NCI-H1436 (cell line): ENCODE measurements at places on chromosomes 16 and 17.
A peak's percentile ranks its signal among the peaks of the same experiment; 100 is the strongest.

GRCh38 chr17:27621536-27621935 is 9.5 kb upstream of the LGALS9 start:
- no peak for DNase-seq

DNA sequence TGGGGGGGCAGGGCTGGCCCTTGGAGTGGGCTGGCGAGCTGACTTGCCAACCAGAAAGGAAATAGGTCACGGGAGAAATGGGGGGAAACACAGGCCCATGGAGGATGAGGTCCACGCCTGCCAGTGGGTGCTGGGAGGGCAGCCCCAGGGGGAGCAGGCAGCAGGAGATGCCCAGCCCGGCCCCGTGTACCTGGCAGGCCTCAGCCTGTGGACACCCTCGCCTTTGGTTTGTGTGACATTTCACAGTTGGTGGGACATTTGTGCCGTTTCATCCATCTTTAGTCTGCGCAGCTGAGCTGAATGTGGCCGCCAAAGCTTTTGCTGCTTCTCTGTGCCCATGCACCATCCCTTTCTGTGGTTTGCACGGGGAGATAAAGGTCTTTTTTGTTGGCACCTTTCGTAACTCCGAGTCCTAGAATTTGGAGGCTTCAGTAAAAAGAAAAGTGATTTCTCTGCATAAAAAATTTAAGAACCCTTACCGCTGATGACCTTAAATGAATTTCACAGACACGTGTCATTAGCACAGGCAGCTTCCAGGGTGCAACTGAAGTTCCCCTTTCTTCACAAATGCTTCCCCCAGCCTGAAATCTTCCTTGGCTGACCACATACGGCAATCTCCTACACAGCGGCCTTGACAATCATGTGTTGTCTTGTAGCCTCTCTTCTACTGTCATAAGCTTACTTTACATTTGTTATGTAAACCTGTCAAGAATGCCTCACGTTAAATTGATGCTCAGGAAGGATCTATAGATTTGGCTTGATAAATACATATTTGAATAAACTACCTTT is 193.6 kb downstream of the RPTOR start:
- DNase-seq, result no peak

GRCh38 chr17:35241520-35241919 is 1.4 kb upstream of the SLFN5 start:
- DNase-seq, result no peak

- DNase-seq, result peak; percentile 82
Observed at GRCh38 chr16:48687421-48688038, 77.5 kb upstream of the N4BP1 start.

- DNase-seq, result no peak
Observed at GRCh38 chr16:49516382-49517036, 142.9 kb downstream of the C16orf78 start.

DNA sequence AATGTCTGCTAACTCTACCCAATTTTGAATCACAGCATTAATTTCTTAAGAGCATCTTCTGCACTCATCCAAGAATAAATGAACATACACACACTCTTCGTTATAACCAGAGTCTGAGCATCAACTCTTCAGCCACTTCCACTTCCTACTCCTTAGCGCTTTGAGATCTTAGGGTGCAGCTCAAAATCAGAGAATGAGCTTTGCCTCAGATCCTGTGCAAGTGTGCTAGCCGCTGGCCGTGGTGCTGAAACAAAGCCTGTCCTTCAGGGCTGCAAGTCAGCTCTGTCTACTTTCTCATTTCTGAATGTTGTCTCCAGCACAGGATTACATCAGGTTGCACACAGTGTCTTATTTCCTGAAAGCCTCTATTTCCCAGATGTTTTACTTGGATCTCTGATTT is 165.4 kb downstream of the AIPL1 start:
- DNase-seq, result no peak

DNA sequence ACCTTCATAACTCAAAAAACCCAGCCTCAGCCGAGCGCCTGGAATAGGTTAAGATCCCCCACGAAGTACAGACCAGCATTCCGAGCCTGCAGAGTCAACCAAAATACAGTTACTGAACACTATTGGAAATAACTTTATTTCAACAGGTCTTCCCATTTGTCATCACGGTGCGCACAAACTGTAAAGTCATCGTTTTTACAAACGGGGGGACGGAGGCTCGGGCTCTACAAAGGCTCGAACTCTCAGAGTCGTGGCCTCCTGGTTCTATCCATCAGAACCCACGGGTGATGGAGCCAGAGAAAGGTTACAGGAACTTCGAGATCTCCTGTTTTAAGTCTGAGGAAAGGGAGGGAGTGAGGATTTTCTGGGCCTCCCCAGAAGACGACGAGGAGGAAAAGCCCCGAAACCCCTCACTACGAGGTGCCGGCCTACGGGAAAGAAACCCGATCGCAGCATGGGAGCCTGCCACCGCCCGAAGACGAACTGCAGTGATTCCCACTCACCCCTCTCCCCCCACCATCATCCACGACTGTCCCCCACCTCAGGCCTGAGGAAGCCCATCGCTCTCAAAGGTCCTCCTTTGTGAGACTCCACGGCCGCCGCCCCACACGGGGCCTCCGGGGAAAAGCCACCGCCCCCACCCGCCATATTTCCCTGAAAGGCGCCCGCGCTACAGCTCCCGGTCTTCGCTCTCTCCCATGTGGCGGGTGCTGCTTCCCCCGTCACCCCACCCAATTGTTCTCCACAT is 917 bp downstream of the YWHAE start:
- no peak for DNase-seq

DNA sequence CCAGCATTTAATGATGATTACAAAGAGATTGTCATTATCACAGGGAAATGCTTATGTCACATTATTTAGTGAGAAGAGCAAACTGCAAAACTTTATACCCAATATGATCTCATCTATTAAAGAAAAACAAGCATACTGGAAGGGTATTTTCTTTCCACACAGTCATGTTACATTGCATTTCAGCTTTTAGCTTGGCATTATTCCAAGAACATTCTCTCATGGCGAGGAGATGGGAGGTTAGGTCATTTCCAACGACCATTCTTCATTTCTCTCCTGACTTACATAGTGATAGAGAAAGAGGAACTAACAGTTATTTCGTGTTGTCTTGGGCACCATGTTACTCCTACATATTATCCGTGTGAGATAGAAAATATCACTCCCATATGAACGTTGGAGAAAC is 309.4 kb upstream of the XYLT1 start:
- DNase-seq, result no peak

DNA sequence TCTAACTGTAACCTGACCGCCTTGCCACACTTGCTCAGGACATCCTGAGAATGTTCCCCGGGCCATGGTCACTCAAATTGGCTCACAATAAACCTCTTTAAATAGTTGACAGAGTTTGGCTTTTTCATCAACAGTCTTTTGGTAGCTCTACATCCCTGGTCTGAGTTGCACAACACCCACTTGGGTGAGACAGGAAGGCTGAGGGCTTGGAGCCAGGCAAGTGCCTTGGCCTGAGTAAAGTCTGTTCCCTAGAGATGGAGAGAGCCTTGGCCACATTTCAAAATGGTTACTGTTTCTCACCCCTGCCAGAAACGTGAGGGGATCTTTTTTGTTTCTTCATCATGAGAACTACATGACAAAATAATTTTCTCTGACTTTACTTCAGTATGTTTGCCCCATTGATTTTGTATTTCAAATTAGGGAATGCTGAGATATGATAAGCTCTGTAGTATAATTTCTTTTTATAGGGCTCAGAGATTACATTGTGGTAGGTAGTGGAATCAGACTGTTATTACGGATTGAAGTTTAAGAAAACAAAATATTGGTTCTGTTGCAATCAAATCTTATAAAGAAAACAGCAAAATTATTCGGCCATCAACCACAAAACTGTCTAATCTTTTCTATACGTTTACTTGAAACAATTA is 53.9 kb upstream of the NETO2 start:
- DNase-seq, result no peak

- no peak for DNase-seq
Observed at GRCh38 chr17:67312265-67312664, 54.1 kb downstream of the PSMD12 start.

- peak; percentile 63 for DNase-seq
Observed at GRCh38 chr17:75404223-75404730, 1.2 kb downstream of the GRB2 start.

- DNase-seq, result no peak
Observed at GRCh38 chr16:89308391-89309333, 91.2 kb downstream of the ZNF778 start.

- DNase-seq, result no peak
Observed at GRCh38 chr17:83107656-83108048, 28.2 kb downstream of the METRNL start.

- peak; percentile 82 for DNase-seq
Observed at GRCh38 chr17:29622337-29623282, at the start of gene CORO6. Gene CORO6, minus strand, starts transcription at chr17:29622912. Its CDS starts 1,491 bp downstream, at chr17:29621421.

- DNase-seq, result no peak
Observed at GRCh38 chr16:31700530-31701388, 172.8 kb upstream of the ZNF267 start.

- no peak for DNase-seq
Observed at GRCh38 chr16:71188956-71189712, 41.4 kb downstream of the HYDIN start.

- no peak for DNase-seq
Observed at GRCh38 chr17:34283571-34283970, 2.0 kb upstream of the CCL11 start.

DNA sequence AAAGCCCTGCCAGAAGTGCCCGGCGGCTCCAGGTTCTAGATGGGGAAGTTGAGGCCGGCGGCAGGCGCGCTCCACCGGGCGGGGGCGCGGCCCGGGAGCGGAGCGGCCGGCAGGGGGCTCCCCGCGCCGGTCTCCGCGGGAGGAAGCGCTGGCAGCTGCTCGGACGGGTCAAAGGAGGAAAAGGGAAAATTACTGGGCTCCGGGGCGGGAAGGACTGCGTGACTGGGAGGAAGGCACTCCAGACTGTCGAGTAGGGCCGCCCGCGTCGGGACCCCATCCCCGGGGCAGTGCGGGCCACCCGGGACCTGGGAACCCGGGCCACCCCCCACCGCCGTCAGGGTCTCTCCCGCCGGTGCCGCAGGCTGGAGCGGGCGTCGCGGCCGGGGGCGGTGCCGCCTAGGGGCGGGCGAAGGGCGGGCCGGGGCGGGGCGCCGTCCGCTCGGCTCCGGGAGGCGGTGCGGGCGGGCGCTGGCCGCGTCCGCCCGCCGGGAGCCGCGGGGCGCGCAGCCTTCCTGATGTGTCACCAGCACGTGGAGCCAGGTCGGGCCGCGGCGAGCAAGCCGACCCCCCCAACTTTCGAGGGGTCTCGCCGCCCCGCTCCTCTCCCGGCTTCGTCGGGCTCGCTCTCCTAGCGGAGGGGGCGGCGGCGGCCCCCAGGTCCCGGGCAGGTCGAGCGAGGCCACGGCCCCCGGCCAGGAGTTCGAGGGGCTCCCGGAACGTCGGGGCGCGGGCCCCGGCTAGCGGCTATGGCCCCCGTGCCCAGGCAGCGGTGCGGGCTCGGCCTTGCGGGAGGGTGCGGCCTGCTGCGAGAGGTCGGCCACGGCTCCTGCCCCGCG is 167.5 kb downstream of the RAB11FIP4 start:
- DNase-seq, result peak; percentile 63

DNA sequence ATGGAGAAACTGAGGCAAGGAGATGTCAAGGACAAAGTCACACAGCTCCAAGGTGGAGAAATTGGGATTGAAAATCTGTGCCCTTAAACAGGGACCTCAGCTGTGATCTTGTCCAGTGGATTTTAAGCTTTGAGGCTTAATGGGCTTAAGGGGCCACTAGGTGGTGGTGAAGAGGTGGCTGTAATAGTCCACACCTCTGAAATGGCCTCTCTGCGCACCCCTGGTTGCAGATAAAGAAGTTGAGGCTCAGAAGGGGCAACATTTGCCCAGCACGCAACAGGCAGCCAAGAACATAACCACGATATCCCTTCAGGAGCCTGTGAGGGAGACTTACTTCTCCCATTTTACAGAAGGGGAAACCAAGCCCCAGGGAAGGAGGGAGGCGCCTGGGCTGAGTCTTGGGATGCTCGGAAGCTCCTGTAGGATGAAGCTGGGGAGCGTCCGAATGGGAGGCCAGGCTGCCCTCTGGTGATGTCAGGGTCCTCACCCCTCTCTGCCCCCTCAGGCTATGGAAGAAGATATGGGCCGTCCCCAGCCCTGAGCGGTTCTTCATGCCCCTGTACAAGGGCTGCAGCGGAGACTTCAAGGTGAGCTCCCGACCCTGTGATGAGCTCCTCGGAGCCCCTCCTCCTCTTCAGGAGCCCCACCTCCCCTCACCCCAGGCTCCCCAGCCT is 43.7 kb downstream of the IL21R start:
- no peak for DNase-seq

- no peak for DNase-seq
Observed at GRCh38 chr16:80816356-80816755, 12.0 kb upstream of the CDYL2 start.

DNA sequence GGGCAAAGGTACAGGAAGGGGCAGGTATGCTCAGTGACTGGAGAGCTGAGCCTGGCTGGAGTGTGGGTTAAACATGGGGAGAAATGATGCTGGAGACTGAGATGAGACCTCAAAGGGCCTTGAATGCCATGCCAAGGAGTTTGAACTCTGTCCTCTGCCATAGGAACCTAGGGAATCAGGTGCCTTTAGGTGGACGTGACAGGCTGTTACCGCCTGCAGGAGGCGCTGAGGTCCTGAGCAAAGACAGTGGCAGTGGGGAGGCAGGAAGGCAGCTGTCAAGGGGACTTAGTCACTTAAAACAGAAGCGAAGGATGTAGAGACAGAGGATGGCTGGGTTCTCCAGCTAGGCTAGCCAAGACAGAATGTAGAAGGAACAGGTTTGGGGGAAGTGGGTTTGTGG is 9.1 kb downstream of the PSMB3 start:
- DNase-seq, result no peak

GRCh38 chr16:56669840-56670619 is 416 bp downstream of the MT1H start:
- DNase-seq, result no peak

GRCh38 chr16:50207652-50208051 is 54.5 kb downstream of the TENT4B start:
- DNase-seq, result no peak

DNA sequence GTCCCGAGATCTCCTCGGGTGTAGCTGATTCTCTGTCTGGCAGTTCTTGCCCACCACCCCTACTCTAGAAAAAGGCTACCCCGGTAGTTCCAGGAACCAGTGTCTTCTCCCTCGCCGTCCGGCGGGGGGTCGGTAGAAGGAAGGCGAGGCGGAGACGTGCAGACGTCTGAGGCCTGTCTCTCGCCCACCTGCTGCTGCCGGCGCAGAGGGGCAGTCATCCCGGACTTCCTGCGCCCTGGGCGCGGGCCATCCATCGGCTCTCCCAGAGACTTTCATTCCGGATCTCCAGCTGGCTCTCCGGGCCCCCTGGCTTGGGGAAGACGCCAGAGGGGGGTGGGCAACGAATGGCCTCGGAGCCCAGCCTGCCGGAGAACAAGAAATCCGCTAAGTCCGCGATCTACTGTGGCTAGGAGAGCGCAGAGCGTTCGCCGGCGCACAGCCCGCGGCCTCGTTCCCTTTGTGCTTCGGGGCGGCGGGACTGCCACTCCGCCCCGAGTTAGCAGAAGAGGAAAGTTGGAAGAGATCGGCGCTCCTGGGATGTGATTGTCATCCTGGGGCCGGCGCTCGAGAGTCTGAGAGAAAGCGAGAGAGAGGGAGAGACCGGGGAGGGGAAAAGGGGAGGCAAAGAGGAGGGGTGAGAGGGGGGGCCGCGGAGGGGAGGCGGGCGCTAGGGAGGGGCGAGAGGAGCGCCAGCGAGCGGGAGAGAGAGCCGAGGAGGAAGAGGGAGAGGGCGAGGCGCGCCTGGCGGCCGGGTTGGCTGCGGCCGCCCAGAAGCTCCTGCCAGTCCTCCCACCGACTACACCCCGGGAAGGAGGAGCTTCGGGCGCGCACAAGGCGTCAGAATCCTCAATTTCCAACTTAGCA is at the start of gene IRX5:
TSS of gene IRX5 (plus strand) at position 861 of the 864 bp plus-strand sequence. CDS start 334 bp downstream, outside the sequence.
- peak; percentile 93 for DNase-seq
